ENCODE measurements at places on chromosomes 1 and 21.

GRCh38 chr1:162530307-162530987, 31.1 kb upstream of the UAP1 start:
- peaks cover 4% of the 10 kb centered on the region for H3K36me3 ChIP-seq
- H3K27ac ChIP-seq = no peak overlapping the region
- H3K4me1 ChIP-seq = peaks cover 13% of the 10 kb centered on the region
- no peaks in the 10 kb centered on the region for H3K27me3 ChIP-seq

GRCh38 chr1:203140743-203141520, 13.4 kb downstream of the ADORA1 start:
- no peak for DNase-seq
- H3K27ac ChIP-seq = no peak overlapping the region
- no peaks in the 10 kb centered on the region for H3K36me3 ChIP-seq
- no peak overlapping the region for H3K4me3 ChIP-seq
- peaks cover 2% of the 10 kb centered on the region for H3K4me1 ChIP-seq

- H3K27me3 ChIP-seq = no peaks in the 10 kb centered on the region
- peaks cover 9% of the 10 kb centered on the region for H3K4me1 ChIP-seq
- no peak for DNase-seq
- H3K36me3 ChIP-seq = no peaks in the 10 kb centered on the region
- peak overlapping the region; percentile 35 for H3K27ac ChIP-seq
Observed at GRCh38 chr1:233090746-233091494, 140.5 kb downstream of the NTPCR start.

DNA sequence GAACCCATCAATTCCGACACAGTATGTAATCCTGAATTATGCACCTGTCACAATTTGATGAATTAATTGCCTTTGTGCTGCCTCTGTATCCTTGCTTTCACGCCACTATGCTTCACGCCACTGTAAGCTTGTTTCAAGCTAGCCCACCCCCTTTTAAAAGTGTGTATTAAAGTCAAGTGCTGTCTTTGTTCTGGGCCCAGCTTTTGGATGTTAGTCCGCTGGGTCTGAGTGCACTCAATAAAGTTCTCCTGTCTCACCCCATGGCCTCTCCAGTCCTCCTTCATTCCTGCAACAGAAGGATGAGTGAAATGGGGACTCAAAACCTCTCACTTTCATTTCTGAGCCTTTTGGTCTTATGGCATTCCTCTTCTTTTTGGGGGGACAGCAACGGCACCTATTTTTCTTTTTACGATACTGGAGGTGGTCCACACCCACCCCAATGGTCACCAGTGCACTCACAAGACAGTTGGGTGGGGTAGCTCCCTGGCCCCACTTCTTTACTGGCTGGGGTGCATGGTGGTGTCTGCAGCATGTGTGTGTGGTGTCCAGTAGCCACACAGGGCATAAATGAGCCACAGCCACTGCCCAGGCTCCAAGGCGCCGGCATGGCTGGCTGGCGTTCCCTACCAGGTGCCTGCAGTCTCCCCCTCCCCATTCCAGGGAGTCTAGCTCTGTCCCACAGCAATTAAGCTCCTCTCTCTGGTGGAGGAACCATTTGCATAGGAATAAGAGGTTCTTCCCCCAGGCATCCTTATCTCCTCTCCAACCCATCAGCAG, 1.8 kb downstream of the THEM4 start:
- H3K4me1 ChIP-seq = peaks cover 31% of the 10 kb centered on the region
- H3K27me3 ChIP-seq = no peaks in the 10 kb centered on the region
- H3K4me3 ChIP-seq = peak overlapping the region; percentile 88
- H3K27ac ChIP-seq = no peak overlapping the region
- H3K36me3 ChIP-seq = peaks cover 29% of the 10 kb centered on the region
- DNase-seq = no peak

DNA sequence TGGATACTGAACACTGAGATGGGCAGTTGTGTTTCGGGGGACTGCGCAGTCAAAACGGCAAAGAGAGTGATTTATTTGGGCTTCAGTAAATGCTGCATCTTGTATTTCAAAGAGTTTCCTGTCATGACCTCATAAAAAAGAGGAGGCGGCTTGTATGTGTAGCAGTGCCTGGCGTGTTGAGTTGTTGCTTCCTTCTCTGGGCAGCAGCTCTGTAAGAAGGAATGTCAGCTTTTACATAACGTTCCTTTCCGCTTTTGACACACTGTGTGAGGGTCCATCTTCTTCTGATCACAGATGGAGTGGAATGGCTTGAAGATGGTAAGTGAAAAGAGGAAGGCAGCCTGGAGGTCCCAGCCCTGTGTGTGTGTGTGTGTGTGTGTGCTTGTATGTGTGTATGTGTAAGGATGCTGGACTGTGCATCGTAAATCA, 941 bp downstream of the ELAVL4 start:
- peaks cover 4% of the 10 kb centered on the region for H3K4me1 ChIP-seq
- no peak overlapping the region for H3K27ac ChIP-seq
- no peaks in the 10 kb centered on the region for H3K36me3 ChIP-seq

DNA sequence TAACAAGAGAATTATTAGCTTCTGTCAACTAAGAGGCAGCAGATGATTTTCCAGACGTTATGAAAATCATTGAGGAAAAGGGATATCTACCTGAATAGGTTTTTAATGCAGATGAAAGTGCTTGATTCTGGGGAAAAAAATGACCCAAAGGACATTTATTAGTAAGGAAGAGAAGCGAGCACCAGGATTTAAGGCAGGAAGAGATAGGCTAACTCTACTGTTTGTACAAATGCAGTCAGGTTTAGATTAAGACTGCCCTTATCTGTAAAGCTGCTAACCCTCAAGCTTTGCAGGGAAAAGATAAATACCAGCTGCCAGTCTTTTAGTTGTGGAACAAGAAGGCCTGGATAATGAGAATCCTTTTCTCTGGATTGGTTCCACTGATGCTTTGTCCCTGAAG, 33.0 kb upstream of the LRIG2 start:
- H3K36me3 ChIP-seq = no peaks in the 10 kb centered on the region
- peaks cover 31% of the 10 kb centered on the region for H3K4me1 ChIP-seq
- no peak overlapping the region for H3K4me3 ChIP-seq
- no peak for DNase-seq
- no peaks in the 10 kb centered on the region for H3K27me3 ChIP-seq

GRCh38 chr1:48790397-48790796, 13.7 kb upstream of the BEND5 start:
- peaks cover 2% of the 10 kb centered on the region for H3K27me3 ChIP-seq
- DNase-seq = no peak
- no peaks in the 10 kb centered on the region for H3K36me3 ChIP-seq
- H3K4me3 ChIP-seq = no peak overlapping the region

DNA sequence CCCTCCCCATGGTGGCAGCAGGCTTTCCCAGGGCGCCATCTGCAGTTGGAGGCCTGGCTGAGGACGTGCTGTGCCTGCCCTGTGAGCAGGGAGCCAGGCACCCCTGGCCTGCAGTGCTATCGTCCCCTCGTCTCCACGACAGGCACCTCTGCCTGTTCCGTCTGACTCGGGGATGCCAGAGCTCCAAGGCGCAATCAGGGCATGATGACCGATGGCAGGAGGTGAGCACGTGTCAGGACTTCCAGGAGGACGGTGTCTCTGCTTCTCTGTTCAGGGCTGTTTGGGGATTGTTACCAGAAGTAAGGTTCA, 125.2 kb downstream of the PCBP3 start:
- no peaks in the 10 kb centered on the region for H3K4me1 ChIP-seq
- H3K27me3 ChIP-seq = peaks cover 3% of the 10 kb centered on the region
- DNase-seq = no peak
- H3K36me3 ChIP-seq = no peaks in the 10 kb centered on the region
- no peak overlapping the region for H3K27ac ChIP-seq

Measured in natural killer cell treated with Interleukin-12 subunit alpha and Interleukin-12 subunit beta and Interleukin-15 and Interleukin-18, amount 100 ng/mL, for 72 hours (primary cell).